ENCODE measurements at places on chromosomes 6 and 20. TPM values are rescaled to one million over a fixed set of nuclear protein-coding genes. Genes with fewer than 3 reads are reported as not detected.
A peak's percentile ranks its signal among the peaks of the same experiment; 100 is the strongest.

The ETV7 gene
- total RNA-seq, result 2.2 TPM

The DPM1 gene
- total RNA-seq, result 35.8 TPM

The FBXO5 gene
- total RNA-seq, result 6.0 TPM

The KCNK5 gene
- 1.2 TPM for total RNA-seq

The VSTM2L gene
- 0.78 TPM for total RNA-seq

- peak; percentile 22 for DNase-seq
- no peaks in the 10 kb centered on the region for H3K27me3 ChIP-seq
- no peak overlapping the region for H3K4me3 ChIP-seq
These were observed 610 bp downstream of the PSORS1C1 start for GRCh38 chr6:31114970-31115849.

GRCh38 chr6:131688286-131688685 lies 12.9 kb downstream of the OR2A4 start:
- H3K36me3 ChIP-seq, result no peaks in the 10 kb centered on the region
- no peak for DNase-seq
- no peaks in the 10 kb centered on the region for H3K27me3 ChIP-seq
- no peak overlapping the region for H3K27ac ChIP-seq
- no peak overlapping the region for H3K4me3 ChIP-seq

- H3K4me3 ChIP-seq, result no peak overlapping the region
- H3K36me3 ChIP-seq, result no peaks in the 10 kb centered on the region
- no peaks in the 10 kb centered on the region for H3K27me3 ChIP-seq
These were observed 886.7 kb downstream of the TBC1D32 start for GRCh38 chr6:120447605-120448004.

DNA sequence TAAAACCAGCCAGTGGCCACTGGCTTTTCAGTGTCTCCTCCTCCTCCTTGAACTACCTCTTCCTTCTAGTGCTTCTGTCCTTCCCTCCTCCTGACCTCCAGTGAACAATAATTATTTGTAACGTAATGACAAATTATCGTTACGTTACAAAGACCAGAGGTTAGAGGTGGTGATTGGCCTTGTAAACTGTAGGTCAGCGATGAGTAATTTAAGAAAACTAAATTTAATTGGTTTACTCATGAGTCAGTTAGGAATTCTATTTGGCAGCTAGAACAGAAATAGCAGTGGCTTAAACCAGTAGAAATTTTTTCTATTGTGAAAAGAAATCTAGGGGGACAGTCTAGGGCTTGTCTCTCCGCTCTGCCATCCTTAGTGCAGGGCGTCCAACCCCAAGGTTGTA lies 38.8 kb downstream of the PPARD start:
- no peak overlapping the region for H3K4me3 ChIP-seq
- no peak overlapping the region for H3K27ac ChIP-seq
- peak; percentile 17 for DNase-seq
- no peaks in the 10 kb centered on the region for H3K27me3 ChIP-seq
- H3K4me1 ChIP-seq, result peaks cover 4% of the 10 kb centered on the region
- H3K36me3 ChIP-seq, result no peaks in the 10 kb centered on the region

DNA sequence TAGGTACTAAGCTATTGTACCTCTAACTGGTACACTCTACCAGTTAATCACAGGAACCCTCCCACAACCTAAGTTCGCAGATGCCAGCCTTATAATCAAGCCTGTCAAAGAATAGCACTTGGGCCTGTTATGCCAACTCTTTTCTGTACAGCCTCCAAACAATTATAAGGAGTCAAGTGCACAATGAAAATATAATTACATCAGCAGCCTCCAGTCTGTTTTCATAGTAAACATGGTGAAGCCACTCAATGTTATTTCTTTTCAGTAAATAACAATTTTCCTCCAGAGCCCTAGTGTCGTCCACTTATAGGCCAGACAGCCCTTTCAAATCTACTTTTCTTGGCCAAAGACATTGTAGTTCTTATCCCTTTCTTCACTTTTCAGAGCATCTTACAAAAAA lies 82.7 kb upstream of the CARMIL1 start:
- H3K36me3 ChIP-seq, result no peaks in the 10 kb centered on the region
- no peaks in the 10 kb centered on the region for H3K27me3 ChIP-seq
- H3K4me1 ChIP-seq, result peaks cover 6% of the 10 kb centered on the region
- H3K4me3 ChIP-seq, result no peak overlapping the region

DNA sequence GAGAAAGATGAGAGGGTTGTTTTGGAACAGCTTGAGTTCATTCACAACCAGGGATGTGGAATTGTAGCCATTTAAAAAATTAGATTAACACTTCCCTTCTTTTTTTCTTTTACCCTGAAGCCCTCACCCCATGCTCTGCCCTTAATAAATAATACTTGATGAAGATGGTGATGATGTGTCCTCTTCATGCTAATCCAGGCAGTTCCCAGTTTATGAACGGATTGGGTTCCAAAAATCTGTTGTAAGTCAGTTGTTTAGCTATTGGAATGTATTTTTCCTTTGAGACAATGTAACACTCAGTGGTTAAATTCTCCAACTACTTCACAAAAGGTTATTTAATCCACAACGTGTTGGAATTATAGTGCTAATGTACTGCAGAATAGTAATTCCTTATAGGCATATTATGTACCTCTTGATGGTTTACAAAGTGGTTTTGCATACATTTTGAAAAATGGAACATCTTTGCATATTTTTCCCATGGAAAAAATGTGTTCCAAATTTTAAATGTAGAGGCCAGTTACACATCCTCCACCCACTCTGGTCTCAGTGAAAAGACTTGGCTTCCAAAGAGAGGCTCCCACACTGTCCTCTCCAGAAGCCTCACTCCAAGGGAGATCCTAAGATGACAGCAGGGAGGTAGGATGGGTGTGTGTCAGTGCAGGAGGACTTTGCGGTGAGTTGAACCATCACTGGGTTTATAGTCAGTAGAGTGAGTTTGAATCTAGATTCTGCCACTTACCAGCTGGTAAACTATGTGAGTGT lies 45.8 kb upstream of the CEP162 start:
- no peaks in the 10 kb centered on the region for H3K36me3 ChIP-seq
- DNase-seq, result no peak
- no peak overlapping the region for H3K27ac ChIP-seq
- no peaks in the 10 kb centered on the region for H3K4me1 ChIP-seq
- H3K4me3 ChIP-seq, result no peak overlapping the region
- no peaks in the 10 kb centered on the region for H3K27me3 ChIP-seq

DNA sequence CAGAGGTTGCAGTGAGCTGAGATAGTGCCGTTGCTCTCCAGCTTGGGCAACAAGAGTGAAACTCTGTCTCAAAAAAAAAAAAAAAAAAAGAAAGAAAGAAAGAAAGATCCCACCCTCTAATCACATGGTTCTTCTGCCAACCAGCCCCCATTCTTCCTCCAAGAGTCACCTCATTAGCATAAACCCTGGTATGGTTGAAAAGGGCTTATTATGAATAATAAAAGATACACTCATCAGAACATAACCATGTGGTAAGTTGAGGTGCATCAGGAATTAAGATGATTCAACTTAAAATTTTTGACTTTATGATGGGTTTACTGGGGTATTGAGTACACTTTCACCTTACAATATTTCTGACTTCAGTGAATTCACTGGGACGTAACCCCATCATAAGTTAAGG lies 793 bp upstream of the TRIM40 start:
- no peaks in the 10 kb centered on the region for H3K36me3 ChIP-seq
- no peaks in the 10 kb centered on the region for H3K27me3 ChIP-seq
- no peak overlapping the region for H3K4me3 ChIP-seq

- H3K27ac ChIP-seq, result no peak overlapping the region
- no peaks in the 10 kb centered on the region for H3K4me1 ChIP-seq
- H3K36me3 ChIP-seq, result no peaks in the 10 kb centered on the region
- DNase-seq, result no peak
These were observed 305.0 kb upstream of the POU3F2 start for GRCh38 chr6:98529364-98529763.

DNA sequence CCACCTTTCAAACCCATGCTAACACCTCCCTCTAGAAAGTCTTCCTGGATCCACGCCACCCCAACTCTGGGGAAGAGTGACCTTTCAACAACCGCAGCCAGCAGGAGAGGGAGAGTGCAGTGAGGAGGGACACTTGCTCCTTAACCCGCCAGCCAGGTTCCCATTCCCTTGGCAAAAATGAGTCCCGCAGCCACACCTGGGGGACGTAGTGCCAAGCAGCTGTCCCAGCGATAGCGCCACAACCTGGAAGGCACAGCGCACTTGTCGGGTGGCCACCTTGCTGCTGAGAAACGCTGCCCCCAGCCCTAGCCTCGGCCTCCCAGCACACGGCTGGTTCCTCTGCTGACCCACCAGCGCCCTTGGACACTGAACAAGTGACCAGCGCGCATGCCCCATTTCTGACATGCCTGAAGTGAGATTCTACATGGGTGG lies 119.3 kb downstream of the JPH2 start:
- no peaks in the 10 kb centered on the region for H3K36me3 ChIP-seq
- no peaks in the 10 kb centered on the region for H3K4me1 ChIP-seq
- no peak overlapping the region for H3K27ac ChIP-seq
- no peaks in the 10 kb centered on the region for H3K27me3 ChIP-seq
- no peak overlapping the region for H3K4me3 ChIP-seq
- DNase-seq, result peak; percentile 46

DNA sequence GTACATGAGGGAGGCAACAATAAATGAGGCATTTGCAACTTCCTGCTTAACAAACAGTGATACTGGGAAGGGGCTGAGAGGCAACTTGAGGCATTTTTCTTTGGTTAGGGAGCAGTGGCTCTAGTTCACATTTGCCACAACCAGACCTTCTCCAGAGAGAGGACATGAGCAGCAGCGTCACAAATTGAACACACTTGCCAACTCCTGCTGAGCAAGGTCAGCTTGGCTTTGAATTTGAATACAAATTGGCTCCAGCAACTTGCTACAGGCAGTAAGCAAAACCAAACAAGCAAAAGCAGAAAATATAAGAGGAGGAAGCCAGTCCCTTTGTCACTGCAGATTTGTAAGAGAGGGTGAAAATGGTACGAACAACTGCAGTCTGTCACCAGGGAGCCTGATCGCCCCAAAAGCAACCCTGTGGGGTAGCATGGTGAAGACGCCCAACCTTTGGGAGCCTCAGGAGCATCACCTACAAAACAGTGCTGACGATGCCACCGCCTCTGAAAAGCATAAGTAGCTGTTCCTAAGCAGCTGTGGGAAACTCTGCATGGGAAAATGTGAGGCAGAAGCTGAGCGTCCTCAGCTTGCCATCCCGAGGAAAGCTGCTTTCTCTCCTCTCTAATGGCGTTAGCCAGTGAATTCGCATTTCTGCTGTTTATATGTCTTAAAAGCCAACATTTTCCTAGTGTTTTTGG lies 378.7 kb downstream of the RNGTT start:
- no peaks in the 10 kb centered on the region for H3K4me1 ChIP-seq

DNA sequence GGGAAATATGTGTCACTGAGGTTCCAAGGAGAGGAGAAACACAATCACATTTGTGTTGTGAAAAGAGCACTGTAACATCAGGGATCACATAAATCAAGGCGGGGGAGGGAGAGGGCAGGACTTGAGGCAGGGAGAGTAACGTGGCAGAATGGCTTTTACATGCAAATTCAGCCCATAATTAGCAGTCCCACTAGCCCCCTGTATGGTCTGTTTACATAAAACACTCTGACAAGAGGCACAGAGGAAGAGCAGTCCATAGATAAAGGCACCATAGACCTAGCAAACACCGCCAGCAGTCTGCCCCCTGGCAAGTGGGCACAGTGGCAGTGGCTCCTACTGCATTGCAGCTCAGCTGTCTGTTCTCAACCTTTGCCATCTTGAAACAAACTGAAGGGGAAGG lies 82.7 kb downstream of the LYRM2 start:
- no peaks in the 10 kb centered on the region for H3K36me3 ChIP-seq
- no peaks in the 10 kb centered on the region for H3K27me3 ChIP-seq
- H3K4me1 ChIP-seq, result peaks cover 6% of the 10 kb centered on the region
- no peak overlapping the region for H3K27ac ChIP-seq
- H3K4me3 ChIP-seq, result no peak overlapping the region

- H3K4me1 ChIP-seq, result no peaks in the 10 kb centered on the region
- no peak overlapping the region for H3K27ac ChIP-seq
- no peaks in the 10 kb centered on the region for H3K27me3 ChIP-seq
- no peak overlapping the region for H3K4me3 ChIP-seq
These were observed 19.6 kb downstream of the RTN4IP1 start for GRCh38 chr6:106609699-106610098.

- DNase-seq, result no peak
- H3K27ac ChIP-seq, result no peak overlapping the region
- H3K27me3 ChIP-seq, result no peaks in the 10 kb centered on the region
- no peaks in the 10 kb centered on the region for H3K36me3 ChIP-seq
These were observed 4.8 kb upstream of the MOCS1 start for GRCh38 chr6:39938773-39939654.

GRCh38 chr6:87436435-87436834 lies 28.7 kb downstream of the CFAP206 start:
- H3K4me1 ChIP-seq, result no peaks in the 10 kb centered on the region
- H3K4me3 ChIP-seq, result no peak overlapping the region
- no peak for DNase-seq
- no peaks in the 10 kb centered on the region for H3K27me3 ChIP-seq
- no peak overlapping the region for H3K27ac ChIP-seq

DNA sequence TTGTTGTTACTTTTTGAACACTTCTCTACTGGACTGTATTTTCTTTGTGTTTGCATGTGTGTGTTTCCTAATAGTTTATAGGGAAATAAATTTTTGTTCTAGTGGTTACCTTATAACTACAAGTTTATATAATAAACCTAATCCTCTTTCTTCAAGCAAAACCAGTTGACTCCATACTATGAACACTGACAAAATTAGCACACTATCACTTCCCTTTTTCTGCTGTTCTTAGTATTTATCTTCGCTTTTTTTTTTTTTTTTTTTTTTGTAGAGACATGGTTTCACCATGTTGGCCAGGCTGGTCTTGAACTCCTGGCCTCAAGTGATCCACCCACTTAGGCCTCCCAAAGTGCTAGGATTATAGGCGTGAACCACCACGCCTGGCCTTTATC lies 25.0 kb upstream of the C6orf62 start:
- no peak overlapping the region for H3K27ac ChIP-seq
- no peak for DNase-seq
- H3K36me3 ChIP-seq, result no peaks in the 10 kb centered on the region
- no peak overlapping the region for H3K4me3 ChIP-seq
- H3K4me1 ChIP-seq, result no peaks in the 10 kb centered on the region

DNA sequence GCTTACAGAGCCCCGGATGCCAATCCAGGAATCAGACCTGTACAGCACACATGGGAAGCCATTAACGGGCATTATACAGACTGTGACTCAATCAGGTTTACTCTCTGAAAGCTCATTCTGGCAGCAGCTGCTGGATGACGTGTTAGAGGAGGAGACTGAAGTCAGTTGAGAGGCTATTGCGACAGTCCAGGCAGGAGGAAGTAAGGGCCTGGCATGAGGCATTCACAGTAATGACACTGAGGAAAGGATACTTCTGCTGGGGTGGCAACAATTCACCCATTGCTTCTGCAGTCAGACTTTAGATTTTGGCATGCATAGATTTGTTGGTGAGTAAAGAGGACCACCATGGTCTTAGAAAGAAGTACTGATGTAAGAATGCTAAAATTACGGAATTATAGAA lies 151.0 kb upstream of the HEY2 start:
- H3K4me3 ChIP-seq, result no peak overlapping the region
- H3K27ac ChIP-seq, result no peak overlapping the region
- no peaks in the 10 kb centered on the region for H3K4me1 ChIP-seq
- DNase-seq, result peak; percentile 87
- no peaks in the 10 kb centered on the region for H3K36me3 ChIP-seq

GRCh38 chr20:49854190-49854875 lies 41.7 kb downstream of the SLC9A8 start:
- no peaks in the 10 kb centered on the region for H3K36me3 ChIP-seq
- H3K4me1 ChIP-seq, result peaks cover 5% of the 10 kb centered on the region
- no peak overlapping the region for H3K4me3 ChIP-seq
- no peak overlapping the region for H3K27ac ChIP-seq
- no peak for DNase-seq
- no peaks in the 10 kb centered on the region for H3K27me3 ChIP-seq

Measured in aorta (tissue), 5 donors.